ENCODE measurements at places on chromosomes 13 and 19.
A peak's percentile ranks its signal among the peaks of the same experiment; 100 is the strongest.

DNA sequence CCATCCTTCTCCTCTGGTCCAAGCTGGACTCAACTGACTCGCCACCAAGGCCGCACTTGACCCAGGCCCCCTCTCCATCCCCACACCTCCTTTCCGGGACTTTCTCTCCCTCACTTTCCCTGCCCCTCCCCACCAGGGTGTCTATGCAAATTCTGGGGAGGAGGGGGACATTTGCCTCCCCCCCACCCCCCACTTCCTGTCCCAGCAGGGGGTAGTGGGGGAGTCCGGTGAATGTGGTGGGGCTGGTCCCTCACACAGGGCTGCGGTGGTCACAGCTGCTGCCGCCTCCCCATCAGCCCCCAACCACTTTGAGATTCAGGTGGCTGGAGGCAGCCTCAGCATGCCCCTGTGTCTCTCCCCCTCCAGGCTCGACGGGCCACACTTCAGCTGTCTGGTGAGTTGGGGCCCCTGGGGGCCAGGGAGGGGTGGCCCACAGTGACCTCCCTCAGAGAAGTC lies 870 bp downstream of the SPIB start:
- DNase-seq: no peak

- peak; percentile 91 for DNase-seq
These were observed 71.0 kb downstream of the ZNF486 start for GRCh38 chr19:20237773-20238623.

DNA sequence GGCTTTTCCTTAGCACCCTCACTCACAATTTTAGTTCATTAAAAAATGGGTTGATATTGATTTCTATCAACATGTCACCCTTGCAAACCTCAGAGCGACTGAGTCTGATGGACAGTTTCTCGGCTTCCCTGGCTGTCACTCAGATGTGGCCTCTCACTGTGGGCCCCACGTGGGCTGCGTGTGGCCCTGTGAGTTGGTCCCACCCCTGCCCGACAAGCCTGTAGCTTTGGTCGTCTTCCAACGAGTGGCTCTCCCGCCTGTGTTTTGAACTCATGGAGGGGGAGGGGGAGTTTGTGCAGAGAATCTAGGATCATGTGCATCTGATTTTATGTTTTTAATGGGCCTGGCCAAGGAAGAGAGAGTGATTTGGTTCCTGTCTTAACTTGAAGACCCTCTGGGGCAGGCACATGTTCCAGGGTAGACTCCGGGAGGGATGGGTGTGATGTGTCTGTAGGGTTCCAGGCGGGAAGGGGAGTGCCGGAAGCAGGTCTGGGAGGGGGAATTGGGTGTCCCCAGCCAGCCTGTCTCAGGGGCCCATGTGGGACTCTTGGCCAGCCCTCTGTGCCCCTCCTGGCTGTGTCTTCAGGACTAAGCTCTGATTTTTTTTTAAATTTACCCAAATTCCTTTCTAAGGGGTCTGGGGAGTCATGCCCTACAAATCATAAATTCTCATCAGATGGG lies 18.9 kb downstream of the ATP11A start:
- DNase-seq: no peak

GRCh38 chr13:84265257-84265764 lies 383.0 kb upstream of the SLITRK1 start:
- no peak for DNase-seq

DNA sequence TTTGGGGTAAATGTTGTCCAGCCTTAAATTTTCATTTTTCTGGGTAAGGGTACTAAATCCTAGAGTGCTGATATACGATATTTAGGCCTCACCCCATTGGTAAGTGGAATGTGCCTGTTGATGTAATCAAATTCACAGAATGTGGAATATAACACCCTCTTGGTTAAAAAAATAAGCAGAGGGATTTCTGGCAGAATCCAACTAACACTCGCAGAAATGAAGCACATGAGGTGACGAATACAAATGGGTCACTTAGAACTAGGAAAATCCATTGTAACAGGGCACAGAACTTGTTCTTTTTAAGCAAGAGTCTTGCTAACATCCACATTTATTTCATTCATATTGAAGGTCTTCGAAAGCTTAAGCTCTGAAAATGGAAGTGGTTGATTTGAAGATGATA lies 320.3 kb downstream of the SHISA2 start:
- DNase-seq: no peak

- no peak for DNase-seq
These were observed 628.8 kb downstream of the SLITRK6 start for GRCh38 chr13:85170372-85170771.

GRCh38 chr13:39341251-39341650 lies 261.7 kb downstream of the LHFPL6 start:
- DNase-seq: no peak

GRCh38 chr13:37656247-37656940 lies 57.8 kb upstream of the POSTN start:
- no peak for DNase-seq
